ENCODE measurements at places on chromosomes 2 and 18. TPM values are rescaled to one million over a fixed set of nuclear protein-coding genes. Genes with fewer than 3 reads are reported as not detected.

ADCYAP1 gene
- not detected for total RNA-seq

UPP2 gene
- total RNA-seq, result not detected

DNA sequence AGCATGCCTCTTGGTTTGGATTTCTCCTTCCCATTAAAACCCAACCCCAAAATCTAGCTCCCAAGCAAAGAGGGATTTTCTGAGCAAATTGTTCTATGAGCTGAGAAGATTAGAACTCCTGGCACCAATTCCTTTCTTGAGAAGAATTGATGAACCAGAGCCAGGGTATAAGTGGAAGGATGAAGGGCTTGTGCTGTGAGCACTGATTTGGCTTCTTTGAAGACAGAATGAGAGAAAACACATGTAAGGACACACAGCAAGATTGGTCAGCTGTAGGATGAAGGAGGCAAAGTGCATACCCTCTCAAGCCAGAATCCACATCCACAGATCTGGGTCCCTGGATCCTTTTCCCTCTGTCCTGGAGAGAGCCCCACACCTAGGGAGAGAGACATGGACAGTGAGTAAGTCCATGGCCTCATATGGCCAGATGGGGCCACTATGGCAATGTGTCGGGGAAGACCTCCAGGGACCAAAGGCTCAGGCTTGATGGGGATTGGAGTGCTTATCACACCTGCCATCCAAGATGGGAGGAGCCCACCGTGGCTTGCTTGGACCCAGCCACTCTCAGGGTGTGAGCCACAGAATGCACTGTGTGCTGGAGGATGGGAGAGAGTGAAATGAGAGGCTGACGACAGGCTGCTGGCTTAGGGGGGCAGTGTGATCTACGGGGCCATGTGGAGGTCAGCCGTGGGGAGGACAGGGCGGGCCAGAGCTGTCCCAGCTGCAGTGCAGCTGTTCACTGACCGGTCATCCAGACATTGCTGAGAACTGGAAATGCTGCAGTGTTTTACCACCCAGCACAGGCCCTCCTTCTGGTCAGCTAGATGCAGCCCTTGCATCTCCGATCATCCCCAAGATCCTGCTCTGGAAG, 339.8 kb downstream of the CYP26B1 start:
- DNase-seq, result no peak
- H3K4me3 ChIP-seq, result no peak overlapping the region
- H3K27ac ChIP-seq, result no peak overlapping the region
- no peaks in the 10 kb centered on the region for H3K4me1 ChIP-seq

DNA sequence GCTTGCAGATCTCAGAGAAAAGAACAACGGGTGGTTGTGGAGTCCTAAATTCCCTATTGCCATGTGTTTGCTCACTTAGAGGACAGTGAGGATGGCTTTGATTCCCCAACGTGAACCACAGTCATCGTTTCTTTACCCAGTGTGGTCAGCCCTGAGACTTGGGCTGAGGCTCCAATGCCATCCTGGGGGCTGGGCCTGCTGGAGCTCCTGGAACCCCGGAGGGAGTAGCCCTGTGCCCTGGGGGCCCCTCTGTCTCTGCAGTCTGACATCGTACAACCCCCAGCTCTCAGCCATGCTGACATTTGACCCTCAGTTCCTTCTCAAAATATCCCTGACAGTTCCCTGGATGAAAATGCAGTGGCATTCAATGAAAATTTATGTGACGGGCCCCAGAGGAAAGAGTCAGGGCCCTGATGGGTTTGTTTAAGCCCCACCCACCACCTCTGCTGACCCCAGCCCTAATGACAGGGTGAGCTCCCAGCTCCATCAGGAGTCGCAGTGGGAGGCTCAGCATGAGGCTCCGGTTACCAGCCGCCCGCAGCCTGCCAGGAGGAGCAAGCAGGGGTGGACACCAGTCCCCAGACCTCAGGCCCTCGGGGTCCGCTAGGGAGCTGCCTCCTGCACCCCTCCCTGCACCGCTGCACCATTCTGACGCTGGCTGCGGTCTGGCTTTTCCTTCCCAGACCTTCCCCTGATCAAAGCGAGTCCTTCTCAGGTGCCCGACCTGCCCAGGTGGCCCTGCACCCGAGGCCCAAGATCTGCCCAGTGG, 120.9 kb downstream of the TWIST2 start:
- no peak overlapping the region for H3K27ac ChIP-seq
- H3K27me3 ChIP-seq, result peaks cover 3% of the 10 kb centered on the region
- DNase-seq, result no peak

- H3K36me3 ChIP-seq, result no peaks in the 10 kb centered on the region
- no peak overlapping the region for H3K4me3 ChIP-seq
These were observed 43.6 kb downstream of the GRHL1 start for GRCh38 chr2:9995059-9995458.
